GM12878 (cell line): ENCODE measurements at places on chromosomes 3 and 15. TPM values are rescaled to one million over a fixed set of nuclear protein-coding genes. Genes with fewer than 3 reads are reported as not detected.
A peak's percentile ranks its signal among the peaks of the same experiment; 100 is the strongest.

The CLDN18 gene
- 0.26 and 0.32 TPM in 2 replicates for total RNA-seq

DNA sequence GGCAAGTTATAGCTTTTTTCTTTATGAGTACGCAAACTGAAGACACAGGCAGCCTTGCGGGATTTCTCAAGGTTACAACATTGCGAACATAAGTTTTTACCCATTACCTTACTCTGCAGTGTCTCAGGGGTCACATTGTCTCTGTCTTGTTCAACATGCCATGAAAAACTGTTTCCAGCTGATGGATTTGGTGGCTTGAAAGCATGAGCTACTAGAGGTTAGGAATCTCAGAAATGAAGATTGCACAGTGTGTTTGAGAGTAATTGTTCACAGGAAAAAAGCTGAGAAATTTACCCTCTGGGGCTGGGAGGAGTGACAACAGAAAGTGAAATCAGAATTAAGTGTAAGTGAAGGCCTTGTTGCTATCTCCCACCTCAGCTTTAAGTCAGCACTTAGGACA lies 568.6 kb downstream of the TAFA4 start:
- no peak for DNase-seq

The C3orf70 gene
- total RNA-seq, result 0.05 TPM in 1 of 2 replicates, not detected in the other

The AGBL1 gene
- total RNA-seq, result not detected in 2 replicates

GRCh38 chr15:95880031-95880570 lies 450.4 kb upstream of the NR2F2 start:
- DNase-seq, result no peak

- DNase-seq, result peak; percentile 27
Measured at GRCh38 chr15:69881766-69882165, 216.0 kb downstream of the TLE3 start.

The CHD2 gene
- total RNA-seq, result 77.0 and 87.4 TPM in 2 replicates

DNA sequence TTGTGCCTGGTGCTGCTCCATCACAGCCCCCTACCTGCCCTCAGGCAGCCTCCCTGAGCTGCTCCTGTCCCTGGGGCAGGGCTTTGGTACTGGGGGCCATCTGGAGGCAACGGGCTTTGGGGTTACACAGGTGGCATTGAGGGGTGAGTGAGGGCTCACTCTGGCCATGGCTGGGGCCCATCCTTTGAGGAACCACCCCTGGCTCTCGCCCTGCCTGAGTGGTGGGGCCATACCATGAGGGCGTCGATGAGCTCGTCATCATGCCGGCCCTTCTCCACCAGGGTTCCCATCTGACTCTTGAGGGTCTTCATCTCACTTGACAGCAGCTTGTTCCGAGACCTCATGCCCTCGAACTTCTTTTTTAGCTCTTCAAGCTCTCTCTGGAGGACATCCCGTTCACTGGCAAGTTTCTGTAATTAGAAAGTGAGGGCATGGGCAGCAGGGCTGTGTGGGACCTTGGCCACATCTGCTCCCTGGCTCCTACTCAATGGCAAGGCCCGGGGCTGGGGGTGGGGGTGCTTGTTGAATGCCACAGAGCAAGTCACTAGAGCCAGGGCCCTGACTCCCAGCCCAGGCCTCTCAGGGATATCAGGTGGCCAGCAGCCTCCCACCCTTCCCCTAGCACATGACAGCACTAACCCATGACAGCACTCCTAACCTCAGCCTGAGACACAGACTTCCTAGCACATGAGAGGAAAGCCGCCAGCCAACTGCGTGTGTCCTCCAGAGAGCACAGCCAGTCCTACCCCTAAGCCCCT lies 33.5 kb downstream of the CCDC13 start:
- DNase-seq, result no peak

The CLDN16 gene
- 3.2 and 3.6 TPM in 2 replicates for total RNA-seq

The PLS1 gene
- total RNA-seq, result 1.5 and 1.6 TPM in 2 replicates

The LSAMP gene
- total RNA-seq, result 4.0 and 7.2 TPM in 2 replicates

The MAP3K13 gene
- 10.5 and 17.8 TPM in 2 replicates for total RNA-seq

DNA sequence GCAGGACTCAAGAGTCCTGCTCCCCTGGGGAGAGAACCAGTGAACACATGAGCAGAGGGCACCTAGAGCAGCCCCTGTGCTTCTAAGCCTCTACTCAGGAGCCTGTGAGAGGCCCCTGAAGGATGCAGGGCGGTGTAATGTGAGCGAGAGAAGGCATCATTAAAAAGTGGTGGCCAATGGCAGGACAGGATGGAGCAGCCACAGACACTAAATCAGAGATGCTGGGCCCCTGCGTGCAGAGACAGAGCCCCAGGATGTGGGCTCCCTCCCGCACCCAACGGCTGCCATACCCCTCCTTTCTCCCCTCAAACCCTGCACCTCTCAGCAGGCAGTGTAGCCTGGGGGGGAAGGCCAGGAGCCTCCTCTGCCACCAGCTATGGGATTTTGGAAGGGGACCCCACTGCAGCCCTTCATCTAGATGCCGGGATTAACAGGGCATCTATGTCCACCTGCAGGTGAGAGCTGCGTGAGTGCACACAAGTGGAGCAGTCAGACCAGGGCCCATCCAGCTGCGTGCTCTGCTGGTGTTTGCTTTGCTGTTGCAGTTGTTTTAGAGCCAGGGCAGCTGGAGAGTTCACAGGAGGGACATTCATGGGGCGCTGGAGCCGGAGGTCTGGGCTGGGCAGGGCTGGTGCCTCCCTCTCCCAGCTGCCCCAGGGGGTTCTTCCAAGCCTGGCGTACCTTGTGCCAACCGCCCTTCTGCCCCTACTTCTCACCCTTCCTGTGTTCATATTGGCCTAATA lies 5.1 kb upstream of the IQSEC1 start:
- no peak for DNase-seq

GRCh38 chr15:98946301-98947255 lies 61.0 kb downstream of the PGPEP1L start:
- no peak for DNase-seq

DNA sequence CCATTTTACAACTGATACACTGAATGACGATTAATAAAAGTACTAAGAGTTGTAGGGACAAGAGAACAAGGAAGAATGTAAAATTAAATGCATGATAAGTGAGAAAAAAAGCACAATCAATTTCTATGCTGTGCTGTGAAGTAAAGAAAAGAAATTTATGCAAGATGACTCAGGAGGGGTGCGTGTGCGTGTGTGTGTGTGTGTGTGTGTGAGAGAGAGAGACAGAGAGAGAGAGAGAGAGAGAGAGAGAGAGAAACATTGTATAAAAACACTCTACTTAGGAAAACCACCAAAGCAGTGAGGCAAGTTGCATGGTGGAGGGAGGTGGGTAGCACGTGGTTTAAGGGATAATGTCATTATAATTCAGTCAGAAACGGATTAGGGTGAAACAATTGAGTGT lies 580.8 kb upstream of the ALCAM start:
- no peak for DNase-seq

The RBP2 gene
- total RNA-seq, result not detected in 2 replicates
